Sciatic nerve (tissue), 2 donors: ENCODE measurements at places on chromosomes 1 and 21. TPM values are rescaled to one million over a fixed set of nuclear protein-coding genes. Genes with fewer than 3 reads are reported as not detected.

- DNase-seq = no peak
These were observed 17.2 kb downstream of the VCAM1 start for GRCh38 chr1:100736746-100737145.

- DNase-seq = no peak
These were observed 35.9 kb upstream of the HMGN1 start for GRCh38 chr21:39384674-39385298.

DNA sequence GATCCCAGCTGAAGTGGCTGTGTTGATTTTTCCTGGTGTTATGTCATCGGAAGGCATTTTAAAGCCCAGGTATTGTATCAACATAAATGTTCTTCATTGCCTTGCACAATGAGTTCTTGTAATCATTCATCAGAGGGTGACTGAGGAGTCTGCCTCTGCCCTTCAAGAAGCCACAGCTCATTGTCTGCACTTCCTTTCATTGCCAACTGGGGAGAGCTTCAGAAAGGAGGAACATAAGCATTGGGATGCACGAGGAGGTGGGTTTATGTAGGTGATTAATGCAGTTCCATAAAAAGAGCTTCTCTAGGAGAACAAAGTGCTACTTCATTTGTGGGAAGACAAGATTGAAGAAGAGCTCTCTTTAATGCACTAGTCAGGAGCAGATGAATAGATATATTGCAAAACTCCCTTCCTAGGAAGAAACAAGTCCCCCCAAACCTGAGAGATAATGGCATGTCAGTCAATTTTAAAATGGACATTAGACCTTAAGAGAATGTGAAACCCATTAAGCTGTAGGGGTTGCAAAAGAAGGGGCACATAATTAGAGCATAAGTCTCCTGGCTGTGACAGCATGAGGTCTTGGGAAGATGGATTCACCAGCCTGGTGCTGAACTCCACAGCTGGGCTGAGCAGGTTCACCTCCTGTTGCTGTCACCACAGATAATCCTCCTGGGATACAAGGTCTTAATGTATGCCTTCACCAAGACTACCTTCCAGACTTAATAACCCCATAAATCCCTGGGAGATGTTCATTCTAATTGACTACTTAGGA is 124.6 kb downstream of the BACH1 start:
- DNase-seq = no peak

PPIH gene
- 20.6 TPM for total RNA-seq

POU3F1 gene
- total RNA-seq = 19.1 TPM

FCGR3A gene
- 48.8 TPM for total RNA-seq

NAV1 gene
- 84.0 TPM for total RNA-seq
